Motor neuron (in vitro differentiated cells): ENCODE measurements at places on chromosomes 3 and 15. TPM values are rescaled to one million over a fixed set of nuclear protein-coding genes. Genes with fewer than 3 reads are reported as not detected.

EEFSEC gene
- 18.6 and 20.7 TPM in 2 replicates for total RNA-seq

FANCD2OS gene
- total RNA-seq: not detected in 2 replicates

CMSS1 gene
- 35.1 and 44.3 TPM in 2 replicates for total RNA-seq

ALDH1A3 gene
- total RNA-seq: 0.14 and 0.36 TPM in 2 replicates

SYNM gene
- total RNA-seq: 5.5 and 6.2 TPM in 2 replicates

MESP2 gene
- 0.68 and 0.90 TPM in 2 replicates for total RNA-seq

GPR62 gene
- total RNA-seq: 2.3 and 2.4 TPM in 2 replicates

MOBP gene
- 0.05 and 0.44 TPM in 2 replicates for total RNA-seq

PCLAF gene
- 49.4 and 81.1 TPM in 2 replicates for total RNA-seq

XPC gene
- total RNA-seq: 22.3 and 27.0 TPM in 2 replicates

GOLGA8M gene
- not detected in 2 replicates for total RNA-seq

SLITRK3 gene
- 8.1 and 9.8 TPM in 2 replicates for total RNA-seq

CKMT1B gene
- total RNA-seq: 1.0 and 1.4 TPM in 2 replicates

XCR1 gene
- total RNA-seq: 0.13 and 0.14 TPM in 2 replicates

WWTR1 gene
- total RNA-seq: 7.2 and 7.8 TPM in 2 replicates

PDIA5 gene
- 6.8 and 8.5 TPM in 2 replicates for total RNA-seq

IL5RA gene
- 0.42 TPM in 1 of 2 replicates, not detected in the other for total RNA-seq

ZNF660 gene
- 1.9 and 3.3 TPM in 2 replicates for total RNA-seq

KBTBD8 gene
- 32.8 and 37.7 TPM in 2 replicates for total RNA-seq

ALG1L2 gene
- total RNA-seq: 1.6 and 2.0 TPM in 2 replicates

P3H2 gene
- 0.76 and 1.7 TPM in 2 replicates for total RNA-seq

GOLGA6L9 gene
- total RNA-seq: 8.9 and 10.7 TPM in 2 replicates
